ENCODE measurements at places on chromosomes 4 and X.
A peak's percentile ranks its signal among the peaks of the same experiment; 100 is the strongest.

DNA sequence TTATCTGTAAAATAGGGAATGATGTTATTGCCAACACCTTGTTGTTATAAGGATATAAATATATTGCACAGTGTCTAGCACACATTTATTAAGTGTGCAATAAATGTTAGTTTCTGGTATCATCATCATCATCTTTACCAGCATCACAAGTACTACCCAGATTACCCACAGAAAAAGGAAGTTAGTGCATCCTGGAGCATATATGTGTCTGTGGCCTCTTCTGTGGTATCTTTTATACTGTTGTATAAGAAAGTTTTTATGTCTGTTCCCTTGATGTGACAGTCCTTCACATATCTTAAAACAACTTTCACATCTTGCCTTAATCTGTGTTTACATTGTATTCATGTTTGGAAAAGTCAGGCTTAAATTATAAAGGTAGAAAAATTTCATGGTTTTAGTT is 10.0 kb downstream of the EXOSC9 start:
- no peaks in the 10 kb centered on the region for H3K27me3 ChIP-seq
- ATAC-seq = no peak
- H3K4me1 ChIP-seq = no peaks in the 10 kb centered on the region
- no peak overlapping the region for H3K4me3 ChIP-seq
- no peak overlapping the region for H3K27ac ChIP-seq
- peaks cover 99% of the 10 kb centered on the region for H3K36me3 ChIP-seq

DNA sequence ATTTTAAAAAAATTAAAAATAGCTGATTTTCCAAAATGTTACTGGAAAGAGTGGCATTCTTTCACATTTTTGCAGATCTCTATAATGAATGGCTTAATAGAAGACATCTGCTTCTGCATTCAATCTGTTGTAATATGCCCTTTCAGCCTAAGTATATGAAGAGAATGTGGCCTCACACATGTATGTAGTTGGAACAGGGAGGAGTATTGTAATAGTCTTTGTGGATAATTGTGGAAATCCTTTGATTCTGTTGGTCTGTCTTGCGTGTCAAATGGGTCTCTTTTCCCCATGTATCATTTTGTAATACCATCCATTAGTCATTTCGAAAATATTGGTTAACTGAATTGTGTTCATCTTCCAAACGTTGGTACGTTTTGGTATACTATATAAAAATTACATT is 11.6 kb downstream of the TXLNG start:
- no peaks in the 10 kb centered on the region for H3K27me3 ChIP-seq
- no peak for ATAC-seq
- no peak overlapping the region for H3K4me3 ChIP-seq
- H3K27ac ChIP-seq = no peak overlapping the region
- peaks cover 38% of the 10 kb centered on the region for H3K36me3 ChIP-seq
- no peaks in the 10 kb centered on the region for H3K4me1 ChIP-seq

DNA sequence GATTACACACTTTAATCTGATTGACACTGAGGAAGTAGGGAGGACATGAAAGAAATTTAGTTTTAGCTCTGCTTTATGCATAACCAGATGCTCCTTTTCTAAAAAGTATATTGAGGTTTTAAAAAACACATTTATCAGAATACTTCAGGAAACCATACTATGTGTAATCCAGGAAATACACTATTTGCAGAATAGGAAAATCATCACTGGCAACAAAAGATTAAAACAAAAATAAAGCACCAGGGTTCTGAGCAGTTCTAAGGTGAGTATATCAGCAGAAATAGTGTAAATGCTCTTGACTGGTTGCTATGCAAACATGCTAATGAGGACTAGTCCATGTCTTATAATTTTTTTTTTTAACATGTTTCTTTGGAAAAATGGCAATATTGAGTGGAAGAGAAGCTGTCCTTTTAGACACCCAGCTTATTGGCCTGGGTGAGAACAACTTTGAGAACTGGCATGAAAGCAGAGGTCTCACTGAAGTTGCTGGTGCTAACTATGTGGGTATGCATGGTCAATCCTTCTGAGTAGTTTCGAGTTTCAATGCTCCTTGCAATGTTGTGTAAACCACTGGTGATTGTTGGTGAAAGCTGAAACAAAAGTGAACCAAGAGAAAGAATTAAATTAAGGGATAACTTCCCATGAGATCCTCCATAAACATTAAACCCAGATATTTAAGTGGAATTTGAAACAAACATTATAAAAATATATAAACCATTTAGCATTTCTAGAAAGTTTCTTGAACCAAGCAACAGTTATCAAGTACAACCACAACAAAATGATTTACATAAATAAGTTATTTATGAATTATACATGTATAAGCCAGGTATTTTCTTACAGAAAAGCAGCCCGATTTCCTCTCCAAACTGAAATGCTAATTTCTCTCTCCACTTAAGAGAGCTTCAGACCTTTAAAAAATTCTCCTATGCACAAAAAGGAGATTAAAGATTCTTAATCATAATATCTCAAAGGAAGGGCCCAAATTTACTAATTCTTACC is 20.4 kb upstream of the SCD5 start:
- H3K27me3 ChIP-seq = no peaks in the 10 kb centered on the region
- H3K27ac ChIP-seq = no peak overlapping the region
- H3K36me3 ChIP-seq = peaks cover 74% of the 10 kb centered on the region
- no peak overlapping the region for H3K4me3 ChIP-seq
- H3K4me1 ChIP-seq = peaks cover 4% of the 10 kb centered on the region

DNA sequence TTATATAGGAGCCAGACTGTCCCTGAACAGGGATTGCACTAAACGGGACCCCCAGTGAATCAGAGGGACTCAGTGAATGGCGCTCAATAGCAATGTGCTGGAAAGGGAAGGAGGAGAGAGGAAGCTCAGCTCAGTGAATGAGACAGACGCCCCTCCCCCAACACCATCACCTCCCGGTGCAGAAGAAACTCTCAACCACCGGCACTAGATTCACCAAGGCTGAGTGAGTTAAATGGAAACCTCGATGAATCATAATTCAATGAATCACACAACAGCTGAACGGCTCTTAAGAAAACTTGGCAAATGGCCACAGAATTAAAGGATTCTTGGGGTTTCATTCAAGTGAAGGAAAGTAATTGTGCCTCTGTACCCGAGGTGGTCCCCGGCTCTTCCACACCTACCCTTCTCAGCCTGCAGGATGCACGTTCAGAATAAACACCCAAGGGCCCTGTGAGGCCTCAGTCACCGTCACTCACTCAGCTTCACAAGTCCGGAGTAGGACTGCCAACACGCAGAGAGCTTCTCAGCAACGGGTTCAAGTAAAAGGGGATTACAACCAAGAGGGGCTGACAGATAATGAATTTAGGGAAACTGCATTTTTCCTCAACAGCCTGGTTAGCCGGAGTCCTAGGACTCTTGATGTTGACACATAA is 29.3 kb downstream of the CRMP1 start:
- peaks cover 8% of the 10 kb centered on the region for H3K27me3 ChIP-seq
- H3K27ac ChIP-seq = no peak overlapping the region
- no peak overlapping the region for H3K4me3 ChIP-seq
- H3K4me1 ChIP-seq = peaks cover 10% of the 10 kb centered on the region

DNA sequence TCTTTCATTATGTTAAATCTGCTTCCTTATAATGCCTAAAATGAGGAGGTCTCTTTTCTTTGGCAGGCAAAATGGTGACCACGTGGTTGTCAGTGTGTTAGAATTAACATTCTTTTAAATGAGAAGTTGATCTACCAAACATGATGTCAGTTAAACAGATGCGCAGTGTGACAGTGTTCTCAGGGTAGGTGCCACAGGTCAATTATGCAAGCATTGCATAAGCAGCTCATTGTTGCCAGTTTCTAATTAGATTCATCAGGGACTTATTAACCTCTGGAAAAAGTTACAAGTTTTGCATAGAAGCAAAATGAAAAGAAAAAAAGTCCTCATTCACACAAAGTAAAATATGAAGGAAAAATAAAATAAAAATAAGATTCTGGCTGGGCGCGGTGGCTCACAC is 324.1 kb upstream of the GALNT7 start:
- H3K4me3 ChIP-seq = no peak overlapping the region
- no peak overlapping the region for H3K27ac ChIP-seq
- ATAC-seq = no peak

- no peak overlapping the region for H3K27ac ChIP-seq
- no peak for ATAC-seq
- H3K4me3 ChIP-seq = no peak overlapping the region
- no peaks in the 10 kb centered on the region for H3K4me1 ChIP-seq
- H3K27me3 ChIP-seq = no peaks in the 10 kb centered on the region
These were observed 35.2 kb downstream of the ABLIM2 start for GRCh38 chr4:8123389-8123788.

DNA sequence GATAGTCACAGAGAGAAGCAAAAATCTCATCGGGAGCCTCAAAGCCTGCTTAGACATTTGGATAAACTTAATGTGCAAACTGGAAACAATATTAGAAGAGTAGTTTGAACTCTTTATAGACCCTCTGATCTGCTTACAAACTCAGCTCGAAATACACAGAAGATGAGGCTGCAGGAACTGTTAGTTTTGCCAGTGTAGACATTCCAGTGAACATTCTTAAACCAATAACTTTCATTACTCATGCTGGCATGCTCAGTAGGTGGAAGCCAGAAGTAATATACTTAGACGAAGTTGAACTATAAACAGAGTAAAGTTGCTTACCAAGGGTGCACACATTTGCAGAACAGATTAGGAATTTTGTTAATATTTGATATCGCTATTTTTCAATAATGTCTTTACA is 303.5 kb downstream of the ANKRD50 start:
- no peaks in the 10 kb centered on the region for H3K36me3 ChIP-seq
- H3K27ac ChIP-seq = no peak overlapping the region
- ATAC-seq = no peak
- no peaks in the 10 kb centered on the region for H3K4me1 ChIP-seq
- H3K27me3 ChIP-seq = no peaks in the 10 kb centered on the region

DNA sequence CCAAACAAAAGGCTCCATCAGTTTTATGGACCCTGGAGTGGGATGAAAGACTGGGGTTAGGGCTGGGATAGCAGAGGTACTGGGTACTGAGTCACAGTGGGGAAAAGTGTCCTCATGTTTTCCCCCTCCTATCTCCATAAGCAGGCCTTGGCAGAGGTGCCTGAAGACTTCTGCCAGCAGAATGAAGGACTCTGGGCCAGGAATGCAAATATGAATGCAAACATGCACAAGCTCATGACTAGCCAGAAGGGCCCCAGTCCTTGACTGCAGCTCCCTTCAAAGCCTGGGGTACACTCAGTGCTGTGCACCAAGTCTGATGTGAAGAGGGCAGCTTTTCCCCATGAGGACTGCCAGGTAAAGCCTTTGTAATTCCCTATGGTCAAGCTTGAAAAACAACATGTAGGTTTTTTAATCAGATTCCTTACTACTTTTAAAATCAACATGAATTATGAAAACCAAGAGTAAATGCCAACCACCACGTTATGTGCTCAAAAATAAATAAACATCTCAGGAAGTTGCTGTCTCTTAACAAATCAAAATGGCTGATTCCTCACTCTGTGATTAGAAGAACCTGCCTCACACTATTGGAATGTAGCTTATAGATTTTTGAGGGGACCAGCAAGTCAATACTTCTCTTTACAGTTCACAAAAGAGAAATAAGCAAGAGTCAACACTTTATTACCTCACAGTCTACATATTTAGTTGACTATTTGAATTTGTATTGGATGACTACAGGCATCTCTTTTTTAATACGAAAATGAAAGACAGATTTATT is 1512.0 kb downstream of the ARAP2 start:
- H3K27ac ChIP-seq = no peak overlapping the region
- H3K4me3 ChIP-seq = no peak overlapping the region
- no peaks in the 10 kb centered on the region for H3K4me1 ChIP-seq
- no peaks in the 10 kb centered on the region for H3K27me3 ChIP-seq

GRCh38 chr4:6748286-6748685 is 32.3 kb downstream of the BLOC1S4 start:
- H3K27me3 ChIP-seq = no peaks in the 10 kb centered on the region
- peaks cover 6% of the 10 kb centered on the region for H3K4me1 ChIP-seq
- H3K4me3 ChIP-seq = no peak overlapping the region
- no peak for ATAC-seq
- no peak overlapping the region for H3K27ac ChIP-seq

GRCh38 chr4:172996571-172997216 is 171.9 kb upstream of the GALNT7 start:
- H3K4me1 ChIP-seq = no peaks in the 10 kb centered on the region
- ATAC-seq = peak; percentile 44
- H3K36me3 ChIP-seq = no peaks in the 10 kb centered on the region
- peaks cover 23% of the 10 kb centered on the region for H3K27me3 ChIP-seq

DNA sequence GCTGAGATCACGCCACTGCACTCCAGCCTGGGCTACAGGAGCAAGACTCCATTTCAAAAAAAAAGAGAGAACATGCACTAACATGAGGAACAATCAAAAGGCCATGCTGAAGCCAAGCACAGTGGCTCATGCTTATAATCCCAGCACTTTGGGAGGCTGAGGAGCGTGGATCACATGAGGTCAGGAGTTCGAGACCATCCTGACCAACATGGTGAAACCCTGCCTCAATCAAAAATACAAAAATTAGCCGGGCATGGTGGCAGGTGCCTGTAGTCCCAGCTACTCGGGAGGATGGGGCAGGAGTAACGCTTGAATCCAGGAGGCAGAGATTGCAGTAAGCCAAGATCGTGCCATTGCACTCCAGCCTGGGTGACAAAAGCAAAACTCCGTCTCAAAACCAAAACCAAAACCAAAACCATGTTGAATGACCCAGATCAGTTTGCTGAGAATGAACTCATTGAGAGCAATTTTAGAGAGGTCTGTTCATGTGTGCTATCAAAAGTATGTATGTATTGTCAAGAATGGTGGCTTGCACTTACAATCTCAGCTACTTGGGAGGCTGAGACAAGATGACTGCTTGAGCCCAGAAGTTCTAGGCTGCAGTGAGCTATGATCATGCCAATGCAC is 44.8 kb downstream of the PDS5A start:
- H3K4me3 ChIP-seq = peak overlapping the region; percentile 54
- peak; percentile 69 for ATAC-seq
- peaks cover 27% of the 10 kb centered on the region for H3K36me3 ChIP-seq
- H3K27ac ChIP-seq = peak overlapping the region; percentile 31
- H3K4me1 ChIP-seq = peaks cover 34% of the 10 kb centered on the region
- no peaks in the 10 kb centered on the region for H3K27me3 ChIP-seq

- no peaks in the 10 kb centered on the region for H3K36me3 ChIP-seq
- no peak overlapping the region for H3K27ac ChIP-seq
- H3K27me3 ChIP-seq = peaks cover 7% of the 10 kb centered on the region
- no peak overlapping the region for H3K4me3 ChIP-seq
- ATAC-seq = no peak
These were observed 70.3 kb downstream of the APBB2 start for GRCh38 chr4:41144040-41144379.

DNA sequence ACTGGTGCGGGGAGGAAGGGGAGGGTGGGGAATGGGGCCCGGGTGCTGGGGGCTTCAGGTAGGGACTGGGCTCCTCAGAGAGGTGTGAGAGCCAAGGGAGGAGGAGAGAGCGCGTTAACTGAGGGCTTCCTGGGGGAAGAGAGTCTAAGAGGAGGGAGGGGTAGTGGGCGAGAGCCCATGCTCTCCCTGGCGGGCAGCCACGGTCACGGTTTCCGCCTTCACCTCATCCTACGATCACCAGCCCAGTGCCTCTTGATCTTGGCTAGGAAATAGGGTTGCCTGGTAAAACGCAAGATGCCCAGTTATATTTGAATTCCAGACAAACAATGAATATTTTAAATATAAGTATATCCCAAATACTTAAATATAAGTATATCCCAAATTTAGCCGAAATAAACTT is 60.8 kb upstream of the GRPEL1 start:
- no peak for ATAC-seq
- H3K4me1 ChIP-seq = no peaks in the 10 kb centered on the region
- H3K4me3 ChIP-seq = no peak overlapping the region

Measured in activated T-helper 17 cell treated with anti-CD3 and anti-CD28 coated beads, Interleukin-2, amount 50 U/mL, for 72 hours (primary cell).